ENCODE measurements at places on chromosomes 5 and 9.

DNA sequence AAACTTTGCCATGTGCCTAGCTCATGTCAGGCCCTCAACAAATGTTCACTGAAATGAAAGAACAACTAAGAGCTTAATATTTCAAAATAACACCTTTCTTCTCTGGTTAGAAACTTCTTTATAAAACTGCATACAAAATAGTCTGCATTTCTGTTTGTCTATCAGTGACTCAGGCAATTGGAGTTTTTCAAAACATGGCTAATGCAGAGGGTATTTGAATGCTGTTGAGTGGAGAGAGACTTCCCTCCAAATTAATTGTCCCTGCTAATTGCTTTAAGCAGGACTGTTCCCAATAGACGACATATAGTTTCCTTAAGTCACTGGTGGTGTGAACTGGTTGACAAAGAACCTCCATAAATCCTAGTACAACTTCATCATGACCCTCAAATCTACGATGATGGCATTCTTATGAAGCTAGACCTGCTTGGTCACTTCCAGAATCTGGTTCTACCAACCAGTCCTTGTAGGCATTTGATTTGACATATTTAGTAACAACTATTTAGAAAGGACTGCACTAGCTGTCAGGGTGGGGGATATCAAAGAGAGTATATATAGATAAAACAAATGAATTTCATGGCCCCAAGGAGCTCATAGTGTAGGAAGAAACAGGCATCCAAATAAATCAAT lies 84.5 kb downstream of the PRLR start:
- no peak for DNase-seq

- peak; percentile 82 for DNase-seq
Observed at GRCh38 chr5:43007246-43007910, 32.7 kb downstream of the ANXA2R start.

GRCh38 chr9:97791542-97791941 lies 61.5 kb upstream of the FOXE1 start:
- DNase-seq = no peak

GRCh38 chr9:129124506-129125069 lies 13.4 kb downstream of the PTPA start:
- no peak for DNase-seq

- DNase-seq = no peak
Observed at GRCh38 chr9:6000955-6001354, 14.5 kb downstream of the RANBP6 start.

- no peak for DNase-seq
Observed at GRCh38 chr9:107789001-107789700, 299.6 kb upstream of the KLF4 start.

GRCh38 chr9:92550765-92551164 lies 15.0 kb upstream of the ECM2 start:
- no peak for DNase-seq

- DNase-seq = no peak
Observed at GRCh38 chr5:135010502-135011354, 23.3 kb downstream of the PITX1 start.

GRCh38 chr5:67807439-67807888 lies 408.1 kb upstream of the PIK3R1 start:
- DNase-seq = no peak

DNA sequence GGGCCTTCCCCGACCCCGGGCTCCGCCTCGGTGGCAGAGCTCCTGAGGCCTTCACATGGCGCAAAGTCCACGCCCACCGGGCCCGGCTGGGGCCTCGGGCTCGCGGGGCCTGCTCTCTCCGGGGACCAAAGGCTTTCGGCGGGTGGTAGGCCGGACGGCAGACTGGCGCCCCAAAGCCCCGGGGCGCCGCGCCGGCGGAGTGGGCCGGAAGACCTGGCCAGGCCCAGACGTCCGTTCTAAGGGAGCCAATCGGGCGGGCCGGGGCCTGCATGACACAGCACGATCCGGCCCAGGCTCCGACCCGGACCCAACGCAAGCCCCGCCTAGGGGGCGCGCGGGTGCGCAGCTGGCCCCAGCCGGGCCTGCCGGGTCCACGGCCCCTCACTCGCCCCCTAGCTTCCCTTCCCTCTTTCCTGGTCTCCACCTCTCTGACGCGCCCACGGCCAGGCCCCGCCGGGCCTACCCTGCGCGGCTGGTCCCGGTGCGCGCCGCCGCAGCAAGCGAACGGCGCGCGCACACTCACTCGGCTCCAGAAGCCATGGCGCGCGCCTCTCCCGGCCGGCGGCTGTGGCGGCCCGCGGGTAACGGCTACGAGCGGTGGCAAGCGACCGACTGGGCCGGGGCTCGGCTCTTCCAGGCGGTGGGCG lies 488 bp downstream of the VCP start:
- peak; percentile 64 for DNase-seq

GRCh38 chr5:160199410-160199911 lies 29.8 kb upstream of the FABP6 start:
- peak; percentile 52 for DNase-seq

- no peak for DNase-seq
Observed at GRCh38 chr5:154627698-154628678, 127.2 kb upstream of the LARP1 start.

GRCh38 chr9:20302197-20302596 lies 320.1 kb downstream of the MLLT3 start:
- DNase-seq = no peak

DNA sequence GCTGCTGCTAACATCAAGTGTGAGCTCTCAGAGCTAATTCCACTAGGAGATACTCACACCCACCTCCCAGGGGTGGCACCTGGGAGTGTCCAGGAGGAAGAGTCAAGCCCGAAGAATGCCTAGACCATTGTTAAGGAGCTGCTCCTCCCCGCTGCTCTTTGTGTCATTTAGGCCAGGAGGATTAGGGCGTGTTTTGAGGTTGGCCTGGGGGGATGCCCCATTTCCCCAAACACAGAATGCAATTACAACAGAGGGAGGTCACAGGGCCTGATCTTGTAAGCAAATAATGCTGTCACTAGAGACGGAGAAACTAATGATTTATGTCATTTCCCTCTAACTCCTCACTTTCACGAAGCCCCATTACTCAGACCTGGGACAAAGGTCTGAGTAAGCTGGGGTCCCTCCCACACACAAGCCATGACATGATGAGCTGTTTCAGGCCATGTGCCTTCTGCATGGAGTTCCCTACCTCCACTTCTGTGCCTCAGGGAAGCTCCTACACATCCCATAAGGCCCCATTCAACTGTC lies 312.5 kb downstream of the ACTL7B start:
- DNase-seq = no peak

DNA sequence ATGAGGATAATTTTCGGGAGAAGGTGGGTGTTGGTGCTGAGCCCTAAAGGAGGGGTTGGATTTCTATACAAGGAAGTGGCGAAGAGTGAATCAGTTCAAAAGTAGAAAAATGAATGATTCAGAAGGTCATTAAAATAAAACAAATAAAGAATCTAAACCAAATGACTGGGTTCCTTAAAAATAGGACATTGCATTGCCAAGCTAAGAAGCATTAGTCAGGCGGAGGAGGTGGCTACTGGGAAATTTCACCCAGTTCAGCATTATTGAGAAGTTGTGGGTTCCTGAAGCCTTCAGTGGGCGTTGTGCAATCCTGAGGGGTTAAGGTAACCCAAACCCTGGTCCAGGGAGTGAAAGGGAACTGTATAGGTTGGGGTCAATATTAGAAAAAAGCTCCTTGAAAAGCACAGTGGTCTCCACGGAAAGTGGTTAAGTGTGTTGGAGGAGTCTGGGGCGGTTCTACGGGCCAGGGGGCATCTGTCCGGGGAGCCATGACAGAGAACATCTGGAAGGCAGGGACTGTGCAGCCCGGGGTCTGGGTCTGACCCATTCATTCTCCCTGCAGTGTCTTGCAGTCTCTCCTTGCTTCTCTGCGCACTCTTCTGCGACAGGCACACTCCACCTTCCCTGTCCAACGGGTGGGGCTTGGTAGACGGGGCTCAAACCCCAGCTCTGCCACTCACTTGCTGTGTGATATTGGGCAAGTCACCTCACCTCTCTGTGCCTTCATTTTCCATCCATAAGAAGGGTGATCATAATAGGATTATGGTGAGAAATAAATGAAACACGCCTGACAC lies 27.6 kb upstream of the DUSP1 start:
- no peak for DNase-seq

DNA sequence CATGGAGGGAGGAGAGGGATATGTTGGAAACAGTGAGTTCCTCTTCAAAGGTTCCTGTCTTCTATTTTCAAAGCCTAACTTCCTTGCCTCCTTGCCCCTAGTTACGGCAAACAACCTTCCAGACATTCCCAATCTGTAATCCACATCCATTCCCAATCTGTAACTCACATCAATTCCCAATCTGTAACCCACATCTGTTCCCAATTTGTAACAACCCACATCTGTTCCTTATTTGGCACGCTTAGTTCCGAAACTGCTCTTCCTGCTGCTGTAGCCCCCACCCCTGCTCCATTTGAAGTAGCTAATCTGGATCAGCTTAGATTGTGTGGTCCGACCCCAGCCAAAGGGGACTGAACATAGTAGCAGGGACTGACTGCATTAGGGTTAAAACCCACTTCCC lies 23.9 kb upstream of the IDNK start:
- no peak for DNase-seq

- no peak for DNase-seq
Observed at GRCh38 chr9:127225801-127226625, 38.6 kb upstream of the GARNL3 start.

DNA sequence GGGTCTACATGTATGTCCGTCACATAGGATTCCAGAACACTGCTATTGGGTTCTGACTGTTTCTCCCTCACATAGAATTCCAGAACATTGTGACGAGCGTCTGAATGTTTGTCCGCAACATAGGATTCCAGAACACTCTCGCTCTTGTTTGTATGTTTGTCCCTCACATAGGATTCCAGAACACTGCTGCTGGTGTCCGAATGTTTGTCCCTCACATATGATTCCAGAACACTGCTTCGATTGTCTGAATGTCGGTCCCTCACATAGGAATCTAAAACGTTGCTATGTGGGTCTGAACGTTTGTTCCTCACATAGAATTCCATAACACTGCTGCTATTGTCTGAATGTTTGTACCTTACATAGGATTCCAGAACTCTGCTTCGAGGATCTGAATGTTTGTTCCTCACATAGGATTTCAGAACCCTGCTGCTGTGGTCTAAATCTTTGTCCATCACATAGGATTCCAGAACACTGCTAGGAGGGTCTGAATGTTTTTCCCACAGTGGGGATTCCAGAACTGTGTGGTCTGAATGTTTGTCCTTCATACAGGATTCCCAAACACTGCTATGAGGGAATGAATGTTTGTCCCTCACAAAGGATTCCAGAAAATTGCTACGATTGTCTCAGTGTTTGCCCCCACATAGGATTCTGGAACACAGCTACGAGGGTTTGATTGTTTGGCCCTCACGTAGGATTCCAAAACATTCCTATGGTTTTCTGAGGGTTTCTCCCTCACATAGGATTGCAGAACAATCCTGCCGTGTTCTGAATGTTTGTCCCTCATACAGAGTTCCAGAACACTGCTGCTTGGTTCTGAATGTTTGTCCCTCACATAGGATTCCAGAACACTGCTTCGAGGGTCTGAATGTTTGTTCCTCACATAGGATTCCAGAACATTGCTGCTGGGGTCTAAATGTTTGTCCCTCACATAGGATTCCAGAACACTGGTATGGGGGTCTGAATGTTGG lies 220.5 kb downstream of the FOXD4L6 start:
- no peak for DNase-seq

GRCh38 chr5:109619021-109619460 lies 70.7 kb upstream of the MAN2A1 start:
- DNase-seq = no peak

GRCh38 chr9:95111716-95112115 lies 205.8 kb downstream of the FANCC start:
- no peak for DNase-seq

- DNase-seq = no peak
Observed at GRCh38 chr9:6631207-6631512, 14.4 kb downstream of the GLDC start.

DNA sequence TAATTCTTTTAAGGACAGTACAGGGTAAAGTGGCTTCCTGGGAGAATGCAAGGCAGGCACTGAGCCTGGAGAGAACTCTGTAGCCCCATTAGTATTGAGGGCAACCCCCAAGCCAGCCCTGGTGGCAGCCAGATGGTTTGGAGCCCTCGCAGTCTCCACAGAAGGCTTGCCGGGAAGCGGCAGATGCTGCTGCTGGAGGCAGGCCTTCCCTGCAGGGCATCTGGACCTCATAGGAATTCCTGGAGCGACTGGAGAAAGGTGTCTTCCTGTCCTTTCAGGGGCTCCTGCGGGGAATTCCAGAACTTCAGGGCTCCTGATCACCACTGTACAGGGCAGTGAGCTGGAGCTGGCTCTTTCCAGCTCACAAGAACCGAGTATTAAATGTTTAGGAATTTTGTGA lies 167.5 kb downstream of the INSYN2B start:
- no peak for DNase-seq

DNA sequence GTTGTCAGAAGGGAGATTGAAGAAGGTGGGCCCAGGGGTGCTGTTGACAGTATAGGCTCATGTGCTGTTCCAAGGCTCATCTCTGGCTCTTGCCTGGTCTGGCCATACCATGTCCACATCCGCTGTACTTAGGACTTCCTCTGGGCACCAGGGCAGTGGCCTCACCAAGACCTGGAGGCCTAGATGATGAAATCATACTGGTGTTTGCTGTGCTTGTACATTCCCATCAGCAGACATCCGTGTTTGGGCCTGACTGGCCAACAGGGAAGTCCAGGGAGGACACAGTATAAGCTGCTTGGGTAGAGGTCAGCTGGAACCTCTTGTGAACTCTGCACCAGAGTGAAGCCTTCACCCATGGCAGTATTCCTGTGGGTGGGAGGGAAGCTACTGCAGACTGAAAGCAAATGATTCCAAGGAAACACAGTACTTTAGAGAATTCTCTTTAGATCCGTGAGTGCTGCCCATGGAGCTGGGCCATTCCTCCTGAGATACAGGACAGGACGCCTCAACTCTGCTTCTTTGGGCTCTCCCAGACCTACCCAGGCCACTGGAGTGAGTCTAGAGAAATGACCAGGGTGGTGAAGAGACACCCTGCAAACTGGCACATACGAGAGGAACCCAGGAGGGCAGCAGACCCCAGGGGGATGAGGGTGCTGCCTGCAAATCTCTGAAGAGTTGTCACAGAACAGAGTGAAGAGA lies 22.5 kb downstream of the POLR1E start:
- no peak for DNase-seq

DNA sequence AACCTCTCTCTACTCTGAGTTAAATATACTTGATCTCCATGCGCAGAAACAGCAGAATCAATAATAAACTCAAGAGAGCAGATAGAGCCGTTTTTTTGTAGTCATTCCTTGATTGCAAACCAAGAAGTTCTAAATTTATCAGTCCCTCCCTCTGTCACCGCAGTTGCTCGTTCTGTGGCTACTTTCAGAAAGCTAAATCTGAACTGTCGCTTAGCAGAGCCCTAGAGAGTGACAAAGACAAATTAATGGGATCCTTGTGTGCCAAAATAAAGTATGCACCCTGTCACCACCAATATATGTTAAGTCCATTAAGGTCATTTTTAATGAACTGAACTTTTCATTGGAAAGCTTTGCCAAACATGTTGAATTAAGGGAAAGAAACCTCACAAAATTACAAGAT lies 218.3 kb downstream of the ADAMTSL1 start:
- DNase-seq = no peak

- no peak for DNase-seq
Observed at GRCh38 chr5:100659080-100659795, 124.1 kb downstream of the FAM174A start.

GRCh38 chr9:75200892-75201470 lies 112.7 kb downstream of the OSTF1 start:
- DNase-seq = peak; percentile 28

- peak; percentile 47 for DNase-seq
Observed at GRCh38 chr5:157574456-157575380, 857 bp downstream of the ADAM19 start.

All from SW 1271 (cell line).